ENCODE measurements at places on chromosomes 1 and 21.

DNA sequence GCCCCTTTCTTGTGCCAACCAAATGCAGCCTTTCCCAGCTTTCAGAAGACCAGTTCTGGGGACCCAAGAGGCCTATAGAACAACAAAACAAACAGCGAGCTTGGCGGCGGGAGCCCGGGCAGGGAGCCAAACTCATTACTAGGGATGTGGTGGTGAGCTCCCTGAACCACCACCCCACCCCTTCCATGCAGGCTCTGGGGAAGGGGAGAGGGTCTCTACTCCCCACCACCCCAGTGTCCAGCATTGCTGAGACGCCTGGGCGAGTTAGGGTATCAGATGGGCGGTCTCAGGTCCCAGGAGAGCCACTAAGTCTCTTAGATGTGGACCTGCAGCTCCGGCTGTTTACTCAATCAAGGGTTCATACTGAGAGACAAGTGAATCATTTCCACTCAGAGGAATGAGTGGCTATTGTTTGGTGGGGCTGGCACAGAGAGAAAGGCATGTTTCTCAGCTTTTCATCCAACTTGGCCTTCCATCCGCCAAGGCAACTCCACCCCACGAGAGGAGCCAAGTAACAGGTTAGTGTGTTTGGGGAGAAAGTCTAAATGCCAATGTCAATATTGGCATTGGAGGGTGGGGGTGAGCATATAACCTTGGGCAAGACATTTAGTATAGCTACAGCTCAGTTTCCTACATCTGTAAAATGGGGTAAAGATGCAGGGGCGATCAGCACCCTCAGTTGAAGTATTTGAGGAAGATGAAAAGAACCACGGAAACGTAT lies 40.9 kb downstream of the PLXNA2 start:
- DNase-seq: no peak

DNA sequence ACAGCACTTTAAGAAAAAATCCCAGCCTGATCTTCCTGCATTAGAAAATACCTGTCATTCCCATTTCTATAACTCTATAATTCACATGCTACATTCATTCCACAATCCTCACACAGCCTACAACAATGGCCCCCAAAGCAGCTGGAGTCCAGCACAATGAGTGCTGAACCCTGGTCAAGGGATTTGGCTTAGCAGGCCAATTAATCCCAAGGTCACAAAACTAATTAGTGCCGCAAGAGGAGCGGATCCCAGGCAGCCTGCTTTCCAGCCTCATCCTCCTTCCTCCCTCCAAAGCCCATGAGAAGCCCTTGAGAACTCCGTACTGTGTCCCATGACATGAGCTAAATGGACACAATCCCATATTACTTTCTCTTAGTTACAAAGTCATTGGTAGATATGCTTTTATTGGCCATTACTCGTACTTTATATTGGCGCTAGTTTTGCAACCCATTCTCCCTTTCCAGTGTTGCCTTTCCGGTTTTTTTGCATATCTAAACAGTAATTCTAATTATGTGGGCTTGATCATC lies 94.8 kb downstream of the DAB1 start:
- DNase-seq: no peak

GRCh38 chr1:235942979-235943575 lies 76.4 kb upstream of the LYST start:
- DNase-seq: no peak

DNA sequence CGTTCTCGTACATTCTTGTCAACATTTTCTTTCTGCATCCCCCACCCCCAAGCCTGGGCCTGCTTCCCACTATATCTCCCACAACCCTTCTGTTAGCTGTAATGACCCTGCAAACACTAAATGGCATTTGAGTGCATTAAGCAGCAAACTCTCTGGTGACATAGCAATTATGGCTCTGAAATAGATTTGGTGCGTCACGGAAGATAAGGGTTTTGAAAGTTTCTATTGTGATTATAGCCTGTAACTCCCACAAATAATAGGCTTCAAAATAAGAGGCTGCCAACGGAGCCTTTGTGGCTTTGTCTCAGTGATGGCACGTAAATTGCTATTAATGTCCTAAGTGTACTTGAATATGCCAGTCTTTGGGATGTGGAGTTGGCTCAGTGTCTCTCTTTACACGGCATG lies 277.6 kb downstream of the PBX1 start:
- DNase-seq: no peak

DNA sequence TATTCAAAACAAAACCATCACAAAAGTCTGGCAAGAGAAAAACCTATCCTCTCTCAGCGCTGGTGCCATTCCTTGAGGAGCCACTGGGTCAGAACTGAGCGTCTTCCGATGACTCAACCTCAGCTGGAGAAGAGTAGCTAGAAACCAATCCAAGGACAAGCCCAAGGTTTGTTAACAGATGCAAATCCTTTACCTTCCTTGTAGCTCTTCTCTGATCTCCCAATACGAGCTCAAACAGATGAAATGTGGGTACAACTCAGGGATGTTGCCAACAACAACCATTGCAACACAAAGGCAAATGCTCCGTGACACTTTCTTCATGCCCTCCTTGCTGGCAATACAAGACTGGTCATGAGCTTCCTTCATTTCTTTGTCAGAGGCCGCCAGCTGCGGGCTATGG lies 337.1 kb downstream of the SIPA1L2 start:
- DNase-seq: no peak

DNA sequence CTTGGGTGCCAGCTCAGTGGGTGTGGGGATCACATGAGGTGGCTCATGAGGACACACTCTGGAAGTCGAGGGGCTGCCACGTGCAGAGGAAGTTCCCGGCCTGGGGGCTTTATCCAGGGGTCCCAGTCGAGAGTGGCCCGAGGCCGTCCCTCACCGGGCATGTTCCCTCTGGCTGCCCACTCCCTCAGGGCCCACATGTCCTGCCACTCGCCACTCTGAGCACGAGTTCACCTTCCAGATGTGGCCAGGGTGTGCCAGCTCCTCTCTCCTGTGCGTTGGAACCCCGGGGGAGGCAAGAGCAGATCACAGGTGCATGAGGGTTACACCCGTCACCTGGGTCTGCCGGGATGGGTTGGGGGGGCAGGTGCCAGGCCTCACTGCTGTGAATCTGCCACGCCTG lies 14.6 kb downstream of the TMEM201 start:
- DNase-seq: no peak

DNA sequence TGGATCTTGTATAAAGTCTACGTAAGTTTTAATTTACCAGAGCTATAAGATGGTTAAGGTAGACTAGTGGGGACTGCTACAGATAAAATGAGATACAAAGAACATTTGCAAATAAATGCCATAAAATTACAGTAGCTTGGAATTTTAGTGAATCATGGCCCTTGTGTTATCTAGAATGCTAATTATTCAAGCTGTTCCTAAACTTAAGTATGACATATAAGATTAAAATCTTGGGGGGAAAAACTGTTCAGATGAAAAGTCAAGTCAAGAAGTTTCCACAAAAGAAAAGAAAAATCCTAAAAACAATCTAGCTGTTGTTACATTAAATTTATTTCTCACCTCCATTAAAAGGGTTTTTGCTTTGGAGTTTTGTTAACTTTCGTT lies 51.7 kb downstream of the SIM2 start:
- DNase-seq: no peak

- DNase-seq: no peak
Measured at GRCh38 chr1:32729254-32730046, 26.9 kb upstream of the SYNC start.

DNA sequence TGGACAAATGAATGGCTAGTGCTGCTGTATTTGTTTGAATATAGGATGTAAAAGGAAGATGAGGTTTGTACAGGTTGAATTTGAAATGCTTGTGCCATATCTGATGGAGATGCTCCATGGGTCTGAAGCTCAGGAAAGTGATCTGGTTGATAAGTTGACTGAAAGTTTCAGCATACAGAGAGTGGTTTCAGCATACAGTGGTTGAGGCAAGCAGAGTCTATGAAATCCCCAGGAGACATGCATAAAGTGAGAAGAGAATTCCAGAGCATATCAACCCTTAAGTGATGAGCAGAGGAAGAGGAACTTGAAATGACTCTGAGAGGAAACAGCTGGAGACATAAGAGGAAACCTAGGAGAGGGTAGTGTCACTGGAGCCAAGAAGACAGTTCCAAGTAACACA lies 21.7 kb downstream of the TCHHL1 start:
- DNase-seq: no peak

- peak; percentile 13 for DNase-seq
Measured at GRCh38 chr1:155978973-155979429, 654 bp upstream of the ARHGEF2 start.

DNA sequence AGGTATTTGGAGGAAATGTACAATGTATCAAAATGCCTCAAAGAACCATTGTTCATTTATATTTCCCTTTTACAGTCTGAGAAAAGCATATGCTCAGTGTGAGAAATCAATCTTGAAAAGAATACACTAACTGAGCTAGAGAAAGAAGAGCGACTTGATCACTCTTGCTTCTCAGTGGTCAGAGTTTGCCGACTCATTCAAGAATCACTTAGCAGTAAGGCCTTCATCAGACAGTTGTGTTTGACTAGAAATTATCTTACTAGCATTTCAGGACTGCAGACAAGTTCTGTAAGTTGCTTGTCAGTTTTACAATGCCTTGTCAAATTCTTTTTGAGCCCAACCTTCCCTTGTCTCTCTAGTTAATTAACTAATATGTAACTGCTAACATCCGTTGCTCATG lies 12.9 kb downstream of the RGS18 start:
- DNase-seq: no peak

- DNase-seq: no peak
Measured at GRCh38 chr21:36027347-36027746, 33.0 kb downstream of the SETD4 start.

Data from stimulated activated CD4-positive, alpha-beta T cell treated with anti-CD3 and anti-CD28 coated beads, Interleukin-1b, Interleukin-23, amount 100 ng/mL, for 48 hours (primary cell).